ENCODE measurements at places on chromosomes 7 and 10.

DNA sequence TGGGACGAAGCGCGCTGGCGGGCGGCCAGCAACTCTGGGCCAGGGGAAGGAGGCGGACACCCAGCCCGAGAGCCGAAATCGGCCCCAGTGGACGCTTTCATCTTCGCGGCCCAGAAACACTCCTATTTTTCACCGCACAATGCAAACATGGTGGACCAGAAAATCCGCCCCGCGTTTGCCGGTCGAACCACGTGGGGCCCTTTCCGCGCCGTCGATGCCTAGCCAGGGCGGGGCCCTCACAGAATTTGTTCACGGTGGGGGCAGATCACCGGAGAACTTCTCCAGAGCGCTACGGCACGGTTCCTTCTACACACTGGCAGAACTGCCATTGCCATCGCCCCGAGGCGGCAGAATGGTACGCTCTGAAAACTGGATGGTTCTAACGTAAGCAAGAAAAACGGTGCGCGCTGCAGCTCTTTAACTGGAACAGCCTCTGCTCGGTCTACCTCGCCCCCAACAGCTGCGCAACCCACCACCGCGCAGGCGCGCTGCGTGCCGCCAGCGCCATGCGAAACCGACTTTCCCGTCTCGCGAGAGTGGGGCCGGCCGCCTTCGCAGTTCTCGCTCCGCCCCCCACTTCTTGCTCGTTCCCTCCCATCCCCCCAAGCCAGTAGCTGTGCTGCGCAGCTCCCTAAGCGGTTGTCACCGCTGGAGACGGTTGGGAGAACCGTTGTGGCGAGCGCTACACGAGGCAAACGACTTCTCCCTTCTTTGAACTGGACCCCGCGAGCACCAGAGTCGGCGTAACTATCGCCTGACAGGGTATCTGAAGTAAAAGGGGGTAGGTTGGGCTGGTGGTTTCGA lies at the start of gene HNRNPH3:
Gene HNRNPH3, plus strand, starts transcription at position 610 of the 804 bp plus-strand sequence. CDS start 5,158 bp downstream, outside the sequence.
- peak; percentile 99 for DNase-seq

- no peak for DNase-seq
Measured at GRCh38 chr7:122013065-122013464, 131.0 kb downstream of the AASS start.

DNA sequence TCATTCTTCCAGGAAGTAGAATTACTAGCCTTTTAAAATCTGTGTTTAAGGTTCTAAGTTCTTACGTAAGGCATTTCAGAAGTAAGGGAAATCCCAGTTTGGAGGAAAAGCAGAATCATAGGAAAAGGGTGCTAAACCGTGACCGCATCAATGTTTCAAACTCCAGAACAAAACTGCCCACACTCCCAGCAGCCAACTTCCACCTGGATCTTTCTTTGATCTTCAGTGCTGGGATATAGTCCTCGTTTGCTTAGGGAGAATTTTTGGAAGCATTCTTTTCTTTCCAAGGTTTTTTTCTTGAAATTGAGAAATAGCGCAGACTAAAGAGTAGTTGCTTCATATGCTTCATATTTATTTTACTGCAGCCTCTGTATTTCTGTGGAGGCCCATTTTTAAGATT lies 8.9 kb downstream of the PROSER2 start:
- DNase-seq = no peak

- DNase-seq = no peak
Measured at GRCh38 chr10:25933653-25934608, at the start of gene MYO3A. Gene MYO3A, plus strand, starts transcription at chr10:25934229. Its CDS starts 17,882 bp downstream, at chr10:25952111.

DNA sequence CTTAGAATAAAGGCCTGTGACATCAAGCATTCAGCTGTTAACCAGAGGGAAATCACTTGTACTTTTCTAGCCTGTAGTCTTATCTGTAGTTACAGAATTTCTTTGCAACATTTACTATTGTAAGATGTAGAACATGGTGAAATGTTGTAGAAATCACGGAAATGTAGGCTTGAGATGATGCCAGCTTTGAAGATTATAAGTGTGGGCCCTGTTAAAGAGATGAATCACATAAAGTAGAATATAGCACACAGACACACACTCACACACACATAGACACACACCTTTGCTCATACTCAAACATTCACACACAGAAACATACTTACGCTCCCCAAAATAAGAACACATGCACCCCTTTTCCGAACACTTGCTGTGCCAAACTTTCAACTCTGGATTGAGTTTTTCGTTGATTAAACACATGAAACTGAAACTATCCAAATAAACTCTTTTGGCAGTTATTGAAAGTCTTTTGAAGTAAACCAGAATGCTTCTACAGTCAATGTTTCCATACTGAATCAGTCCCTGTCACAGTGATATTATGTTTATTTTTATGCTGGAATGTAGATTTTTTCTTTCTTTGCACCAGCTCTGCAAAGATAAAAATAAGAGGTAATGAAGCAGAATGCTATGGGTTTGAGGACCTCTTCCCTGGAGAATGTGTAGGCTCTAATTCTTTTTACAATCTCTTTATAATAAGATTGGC lies 230.3 kb upstream of the MEOX2 start:
- no peak for DNase-seq

GRCh38 chr10:133209117-133209516 lies 20.9 kb upstream of the UTF1 start:
- DNase-seq = no peak

GRCh38 chr7:32102432-32102873 lies 32.2 kb upstream of the PDE1C start:
- DNase-seq = no peak

- DNase-seq = no peak
Measured at GRCh38 chr10:87038786-87039185, 18.7 kb downstream of the FAM25A start.

DNA sequence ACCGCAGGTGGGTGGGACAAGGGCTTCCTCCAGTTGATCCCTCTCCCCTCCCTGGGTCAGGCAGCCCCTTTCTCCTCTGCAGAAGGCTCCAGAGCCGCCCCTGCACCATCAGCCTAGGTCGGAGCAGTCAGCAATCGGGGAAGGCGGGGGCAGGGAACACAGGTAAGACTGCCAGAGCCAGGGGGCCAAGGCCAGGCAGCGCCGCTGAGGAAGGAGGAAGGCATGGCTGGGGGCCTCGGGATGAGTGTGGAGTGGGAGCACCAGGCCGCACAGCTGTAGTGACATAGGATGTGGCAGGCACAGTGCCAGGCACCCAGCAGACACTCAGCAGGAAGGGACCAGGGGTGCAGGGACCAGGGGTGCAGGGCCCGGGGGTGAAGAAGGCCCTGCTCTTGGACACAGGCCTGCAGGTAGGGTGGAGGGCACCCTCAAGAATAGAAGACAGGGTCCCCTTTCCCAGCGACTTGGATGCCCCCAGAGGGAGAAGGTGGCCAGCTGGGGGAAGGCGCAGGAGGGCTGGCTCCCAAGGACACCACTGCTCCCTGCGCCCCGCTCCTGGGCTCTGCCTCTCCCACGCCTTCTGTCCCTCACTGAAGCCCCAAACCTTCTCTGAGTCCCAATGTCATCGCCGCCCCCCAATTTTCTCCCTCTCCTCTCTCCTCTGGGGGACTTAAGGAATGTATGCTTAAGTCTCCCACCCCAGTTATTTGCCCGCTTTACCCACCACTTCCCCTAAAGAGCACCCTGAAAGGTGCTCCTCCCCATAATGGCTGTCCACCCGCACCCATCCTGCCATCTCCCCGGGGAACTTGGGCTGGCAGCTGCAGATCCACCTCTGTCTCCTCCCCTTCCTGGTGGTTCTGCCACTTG lies 38.5 kb downstream of the CAMK2B start:
- no peak for DNase-seq

DNA sequence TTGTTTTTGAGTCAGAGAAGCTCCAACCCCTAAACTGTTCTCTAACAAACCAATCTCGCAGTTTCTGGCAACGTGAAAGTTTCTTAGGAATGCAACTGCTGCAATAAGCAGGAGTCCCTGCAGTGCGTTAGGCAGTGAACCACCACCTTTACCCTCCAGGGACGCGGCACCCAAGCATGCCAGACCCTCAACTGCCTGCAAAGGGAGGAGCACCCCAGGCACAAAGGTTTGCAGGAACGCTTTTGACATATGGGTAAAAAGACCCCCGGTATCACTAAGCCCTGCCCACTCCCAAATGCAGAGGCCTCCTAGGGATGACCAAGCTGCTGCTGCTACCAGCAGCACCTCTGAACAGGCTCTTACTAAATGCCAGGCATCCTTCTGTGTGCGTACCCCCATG lies 4.7 kb downstream of the TBRG4 start:
- no peak for DNase-seq

GRCh38 chr10:120423431-120424197 lies 33.4 kb upstream of the PLPP4 start:
- DNase-seq = no peak

- DNase-seq = peak; percentile 17
Measured at GRCh38 chr10:62813453-62813852, 2.7 kb downstream of the EGR2 start.

- no peak for DNase-seq
Measured at GRCh38 chr10:26291721-26292480, 75.3 kb downstream of the GAD2 start.

DNA sequence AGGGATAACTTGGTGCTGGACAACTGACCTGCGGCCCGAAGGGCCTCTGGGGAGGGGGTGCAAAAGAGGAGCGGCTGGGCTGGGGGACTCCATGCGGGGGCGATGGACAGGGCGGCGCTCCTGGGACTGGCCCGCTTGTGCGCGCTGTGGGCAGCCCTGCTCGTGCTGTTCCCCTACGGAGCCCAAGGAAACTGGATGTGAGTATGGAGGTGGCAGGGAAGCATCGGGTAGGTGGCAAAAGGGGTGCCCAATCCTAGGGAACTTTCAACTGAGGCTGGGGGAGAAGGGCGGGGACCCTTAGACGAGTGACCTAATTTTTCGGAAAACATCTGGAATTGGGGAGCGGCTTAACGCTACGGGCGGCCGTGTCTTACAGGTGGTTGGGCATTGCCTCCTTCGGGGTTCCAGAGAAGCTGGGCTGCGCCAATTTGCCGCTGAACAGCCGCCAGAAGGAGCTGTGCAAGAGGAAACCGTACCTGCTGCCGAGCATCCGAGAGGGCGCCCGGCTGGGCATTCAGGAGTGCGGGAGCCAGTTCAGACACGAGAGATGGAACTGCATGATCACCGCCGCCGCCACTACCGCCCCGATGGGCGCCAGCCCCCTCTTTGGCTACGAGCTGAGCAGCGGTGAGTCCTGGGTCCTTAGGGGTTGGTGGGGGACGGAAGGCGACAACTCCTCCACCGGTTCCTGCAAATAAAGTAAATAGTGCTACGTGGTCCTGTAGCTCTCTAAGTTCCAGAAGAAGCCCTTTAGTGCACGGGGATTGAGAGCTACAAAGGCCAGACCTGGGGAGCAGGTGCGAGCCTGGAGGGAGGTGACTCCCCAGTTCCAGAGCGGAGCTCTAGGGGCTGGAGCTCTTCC lies 622 bp downstream of the WNT16 start:
- no peak for DNase-seq

- no peak for DNase-seq
Measured at GRCh38 chr7:116897661-116898060, 35.3 kb downstream of the CAPZA2 start.

- DNase-seq = no peak
Measured at GRCh38 chr10:85177767-85178166, 849.4 kb downstream of the CCSER2 start.

GRCh38 chr7:75654855-75655254 lies 83.9 kb downstream of the HIP1 start:
- no peak for DNase-seq

- no peak for DNase-seq
Measured at GRCh38 chr10:80452069-80452468, 2.0 kb upstream of the TSPAN14 start.

GRCh38 chr10:26780793-26781601 lies 79.8 kb downstream of the ABI1 start:
- no peak for DNase-seq

- DNase-seq = no peak
Measured at GRCh38 chr10:12235116-12235694, 39.2 kb downstream of the CDC123 start.

- no peak for DNase-seq
Measured at GRCh38 chr10:35641676-35642034, 441 bp downstream of the FZD8 start.

GRCh38 chr7:132544025-132544424 lies 32.2 kb downstream of the PLXNA4 start:
- no peak for DNase-seq

GRCh38 chr7:47638679-47639315 lies 56.9 kb upstream of the TNS3 start:
- DNase-seq = no peak

Measured in activated naive CD4-positive, alpha-beta T cell treated with anti-CD3 and anti-CD28 coated beads, Interleukin-2, amount 50 U/mL, for 16 hours (primary cell).